ENCODE measurements at places on chromosomes 1 and 21.

DNA sequence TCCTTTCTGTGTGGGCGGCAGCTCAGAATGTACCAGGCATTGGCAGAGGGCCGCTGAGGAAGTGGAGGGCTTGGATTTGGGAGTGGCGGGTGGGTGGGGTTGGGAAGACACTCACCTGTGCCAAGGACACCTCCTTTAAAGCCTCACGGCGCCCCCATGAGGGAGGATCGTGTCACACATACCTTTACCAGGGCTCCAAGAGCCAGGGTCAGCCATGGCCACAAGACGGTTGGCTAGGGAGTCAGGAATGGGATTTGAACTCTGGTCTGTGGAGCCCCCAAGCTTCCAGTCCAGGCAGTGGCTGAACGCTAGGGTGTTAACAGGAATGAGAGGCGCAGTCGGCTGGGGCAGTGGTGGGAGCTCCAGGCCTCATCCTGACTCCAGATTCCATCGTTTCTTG is 4.6 kb downstream of the NBL1 start:
- DNase-seq: peak; percentile 26

DNA sequence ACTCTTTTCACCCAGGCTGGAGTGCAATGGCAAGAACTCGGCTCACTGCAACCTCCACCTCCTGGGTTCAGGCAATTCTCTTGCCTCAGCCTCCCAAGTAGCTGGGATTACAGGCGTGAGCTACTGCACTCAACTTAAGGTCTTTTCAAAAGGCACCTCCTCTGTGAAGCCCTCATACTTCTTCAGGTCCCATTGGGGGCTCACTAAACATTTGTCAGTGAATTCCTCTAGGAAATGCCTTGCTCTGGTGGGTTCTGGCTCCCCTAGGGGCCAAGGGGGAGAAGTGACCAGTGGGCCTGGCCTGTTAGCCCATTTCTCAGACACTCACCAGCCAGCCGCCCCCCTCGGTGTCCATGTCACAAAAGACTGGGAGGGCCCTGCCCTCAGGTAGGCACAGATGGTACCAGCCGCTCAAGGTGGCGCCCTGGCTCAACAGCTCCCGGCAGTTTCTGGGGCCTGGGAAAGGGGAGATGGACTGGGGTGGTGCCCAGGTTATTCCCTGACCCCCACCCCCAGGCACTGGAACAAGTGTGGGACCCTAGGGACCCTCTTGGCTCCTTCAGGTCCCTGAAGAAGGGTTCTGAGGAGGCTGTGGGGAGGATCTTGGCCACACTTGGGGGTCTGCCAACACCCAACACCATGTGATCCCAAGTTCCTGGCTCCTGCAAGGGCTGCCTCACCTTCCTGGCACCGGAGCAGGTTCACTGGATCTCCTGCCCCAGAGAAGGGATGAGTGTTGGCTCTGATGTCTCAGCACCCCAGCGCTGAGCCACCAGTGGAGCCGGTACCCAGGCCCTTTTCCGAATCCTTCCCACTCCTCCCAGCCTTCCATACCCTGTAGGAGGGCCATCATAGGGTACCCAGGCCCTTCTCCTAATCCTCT is 1.6 kb downstream of the FCN3 start:
- DNase-seq: no peak

DNA sequence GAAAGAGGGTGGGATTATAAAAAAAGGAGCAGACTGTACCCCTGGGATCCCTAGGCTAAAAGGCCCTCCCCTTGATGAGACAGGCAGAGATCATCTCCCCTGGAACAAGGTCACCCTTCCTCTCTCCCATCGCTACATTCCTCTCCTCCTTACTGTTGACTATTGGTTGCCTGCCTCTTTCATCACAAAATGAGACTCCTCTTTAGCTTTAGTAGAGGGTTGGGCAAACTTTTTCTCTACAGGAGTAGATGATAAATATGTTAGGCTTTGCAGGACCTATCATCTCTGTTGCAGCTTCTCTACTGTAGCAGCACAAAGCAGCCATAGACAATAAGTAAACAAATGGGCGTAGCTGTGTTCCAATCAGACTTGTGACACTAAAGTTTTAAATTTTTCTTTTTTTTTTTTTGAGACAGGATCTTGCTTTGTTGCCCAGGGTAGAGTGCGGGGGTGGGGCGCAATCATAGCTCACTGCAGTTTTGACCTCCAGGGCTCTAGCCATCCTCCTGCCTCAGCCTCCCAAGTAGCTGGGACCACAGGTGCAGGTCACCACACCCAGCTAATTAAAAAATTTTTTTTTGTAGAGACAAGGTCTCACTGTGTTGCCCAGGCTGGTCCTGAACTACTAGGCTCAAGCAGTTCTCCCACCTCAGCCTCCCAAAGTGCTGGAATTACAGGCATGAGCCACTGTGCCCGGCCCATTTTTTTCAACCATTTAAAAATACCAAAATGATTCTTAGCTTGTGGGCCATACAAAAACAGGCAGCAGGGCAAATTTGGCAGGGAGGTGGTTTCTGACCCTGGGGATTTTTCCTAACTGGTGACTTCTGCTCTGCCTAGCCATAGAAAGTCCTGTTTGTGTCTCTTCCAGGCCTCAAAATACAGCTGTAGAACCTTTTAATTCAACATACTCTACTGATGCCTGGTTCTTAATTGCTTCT is 15.1 kb downstream of the MCL1 start:
- peak; percentile 54 for DNase-seq

DNA sequence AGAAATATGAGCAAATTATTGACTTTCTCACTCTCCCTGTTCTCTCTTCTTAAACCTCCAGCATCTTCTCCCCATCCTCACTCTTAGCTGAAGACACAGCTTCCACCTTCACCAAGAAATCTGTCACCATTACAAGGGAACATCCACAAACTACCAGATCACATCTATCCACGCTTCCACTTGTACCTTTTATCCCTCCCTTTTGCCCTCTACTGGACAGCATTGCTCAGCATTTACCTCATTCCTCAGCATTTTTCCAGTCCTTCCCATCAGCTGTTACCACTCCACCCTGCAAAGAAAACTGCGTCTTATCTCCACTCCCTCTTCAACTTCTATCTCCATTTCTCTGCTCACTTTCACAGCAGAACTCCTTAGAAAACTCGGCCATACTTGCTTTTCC is 42.6 kb downstream of the KCNJ6 start:
- DNase-seq: peak; percentile 12

DNA sequence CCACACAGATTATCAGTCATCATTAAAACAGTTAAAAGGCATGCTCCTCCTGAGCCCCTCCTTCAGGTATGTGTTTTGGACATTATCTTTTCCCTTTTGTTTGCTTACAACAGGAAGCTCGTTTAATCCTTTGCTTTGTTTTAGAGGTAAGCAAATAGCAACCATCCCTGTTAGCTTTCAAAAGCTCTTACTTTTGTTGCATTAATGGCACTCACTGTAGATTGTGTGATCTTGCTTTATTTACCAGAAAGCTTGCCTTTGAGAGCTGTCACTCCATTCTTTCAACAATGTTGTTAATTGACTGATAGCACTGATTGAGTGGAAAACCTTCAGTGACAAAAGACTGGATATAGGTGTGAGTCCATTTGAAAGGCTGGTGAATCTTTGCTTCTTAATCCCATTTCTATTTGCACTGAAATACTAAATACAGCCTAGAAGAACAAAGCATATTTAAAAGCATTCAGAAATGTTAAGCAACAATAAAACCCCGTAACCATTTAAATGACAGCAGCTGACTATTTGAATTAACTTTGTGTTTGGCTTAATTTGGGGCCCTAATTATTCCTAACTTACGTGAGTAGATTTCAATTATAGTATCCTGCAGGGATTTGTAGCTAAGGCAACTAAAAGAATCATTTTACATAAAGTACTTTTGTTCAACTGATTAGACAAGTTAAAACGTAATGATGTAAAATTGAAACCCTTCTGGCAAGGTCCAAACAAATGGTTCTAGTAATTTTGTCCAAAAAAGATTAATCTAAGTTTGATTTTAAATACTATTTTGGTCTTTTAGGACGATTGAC is 48.3 kb downstream of the ADGRL2 start:
- DNase-seq: no peak

DNA sequence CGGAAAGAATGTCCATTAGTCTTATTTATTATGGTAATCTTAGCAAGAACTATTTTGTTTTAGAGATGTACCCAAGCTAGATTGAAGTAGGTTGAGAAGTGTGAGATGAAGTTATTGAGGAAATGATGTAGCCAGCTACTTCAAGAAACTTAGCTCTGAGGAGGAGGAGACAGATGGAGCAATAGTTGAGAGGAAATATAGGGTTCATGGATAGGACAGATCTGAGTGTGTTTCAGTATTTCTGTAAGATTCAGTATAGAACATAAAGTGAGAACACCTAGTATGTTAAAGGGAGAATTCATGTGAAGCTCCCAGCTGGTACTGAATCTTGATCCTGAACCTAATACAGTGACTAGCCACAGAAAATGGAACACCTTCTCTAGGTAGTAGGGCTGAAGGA is 28.9 kb downstream of the TSNAX start:
- DNase-seq: no peak

All from fibroblast of skin of abdomen (primary cell).